HFFc6 (cell line): ENCODE measurements at places on chromosomes 2 and 18.

GRCh38 chr2:64779117-64779690, 125.5 kb upstream of the SERTAD2 start:
- DNase-seq = peak; percentile 96

- DNase-seq = no peak
Measured at GRCh38 chr18:59927246-59927825, 27.5 kb downstream of the PMAIP1 start.

DNA sequence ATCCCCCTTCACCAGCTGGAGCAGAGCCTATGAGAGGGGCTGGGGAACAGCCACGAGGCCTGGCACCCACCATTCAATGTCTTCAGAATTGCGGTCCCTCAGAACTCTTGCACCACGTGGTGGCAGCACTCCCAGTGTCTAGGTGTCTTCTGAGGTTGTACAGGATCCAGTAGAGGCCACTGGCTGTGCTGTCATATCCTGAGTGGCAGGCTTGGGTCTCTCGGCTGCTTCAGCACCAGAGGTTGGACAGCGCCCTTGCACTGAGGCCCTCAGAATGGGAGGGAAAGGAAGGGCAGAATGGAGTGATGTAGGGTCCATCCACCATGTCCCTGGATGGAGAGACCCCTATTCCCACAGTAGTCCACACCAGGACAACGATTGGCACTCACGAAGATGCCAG, 112.0 kb upstream of the TEKT4 start:
- no peak for DNase-seq

GRCh38 chr2:161044921-161045320, 115.3 kb upstream of the TANK start:
- DNase-seq = no peak

DNA sequence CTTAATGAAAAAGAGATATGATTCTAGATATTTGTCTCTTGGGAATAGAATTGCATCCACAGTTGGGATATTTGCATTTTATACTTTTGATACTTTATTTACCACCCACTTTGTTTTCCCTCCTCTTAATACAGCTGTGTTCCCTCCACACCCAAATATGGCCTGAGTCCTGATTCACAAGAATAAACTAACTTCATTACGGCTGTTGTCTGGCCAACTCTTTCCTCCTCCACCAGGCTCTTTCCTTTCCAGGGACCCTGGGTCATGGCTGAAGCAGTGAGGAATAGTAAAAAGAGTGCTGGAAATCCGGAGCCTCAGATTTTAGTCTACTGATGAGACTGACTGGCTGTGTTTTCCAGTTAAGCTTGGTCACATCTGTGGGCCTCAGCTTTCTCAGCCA, 48.4 kb upstream of the STAM2 start:
- DNase-seq = no peak

DNA sequence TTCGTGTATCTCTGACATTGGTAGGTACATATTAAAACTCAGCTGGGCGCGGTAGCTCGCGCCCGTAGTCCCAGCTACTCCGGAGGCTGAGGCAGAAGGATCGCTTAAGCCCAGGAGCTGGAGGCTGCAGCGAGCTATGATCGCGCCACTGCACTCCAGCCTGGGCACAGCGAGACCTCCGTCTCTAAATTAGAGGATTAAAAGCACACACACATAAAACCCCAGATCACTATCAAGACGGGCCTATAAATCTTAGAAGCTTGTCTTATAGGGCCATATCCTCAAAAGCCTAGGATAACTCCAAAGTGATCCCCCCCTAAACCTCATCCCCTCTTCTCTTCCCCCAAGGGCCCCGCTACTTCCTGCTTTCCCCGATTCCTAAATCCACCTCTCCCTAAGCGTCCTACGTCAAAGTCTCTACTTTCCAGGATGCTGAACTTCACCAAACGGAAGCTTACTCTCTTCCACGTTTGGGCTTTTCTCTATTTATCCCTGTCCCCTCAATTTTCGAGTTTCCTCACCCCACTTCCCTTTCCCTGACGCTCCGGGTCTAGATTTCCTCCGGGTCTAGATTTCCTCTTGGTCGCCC, 707 bp downstream of the KRCC1 start:
- no peak for DNase-seq

DNA sequence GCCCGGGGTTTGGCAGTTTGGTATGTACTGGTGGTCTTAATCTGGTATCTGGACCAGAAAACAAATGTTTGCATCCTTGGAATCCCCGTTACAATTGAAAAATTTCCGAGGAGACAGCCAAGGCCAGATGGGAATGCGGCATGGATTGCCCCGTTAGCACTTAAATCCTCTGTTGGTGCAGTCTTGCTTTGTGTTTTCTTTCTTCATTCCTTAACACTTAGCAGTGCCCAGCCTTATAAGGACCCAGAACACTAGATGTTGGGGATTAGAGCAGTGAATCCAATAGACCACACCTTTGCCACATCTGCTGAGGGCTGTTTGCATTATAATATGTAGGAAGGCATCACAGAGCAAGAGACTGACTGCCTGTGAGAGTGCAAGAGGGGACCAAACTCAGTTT, 12.8 kb upstream of the ZNF532 start:
- DNase-seq = no peak

DNA sequence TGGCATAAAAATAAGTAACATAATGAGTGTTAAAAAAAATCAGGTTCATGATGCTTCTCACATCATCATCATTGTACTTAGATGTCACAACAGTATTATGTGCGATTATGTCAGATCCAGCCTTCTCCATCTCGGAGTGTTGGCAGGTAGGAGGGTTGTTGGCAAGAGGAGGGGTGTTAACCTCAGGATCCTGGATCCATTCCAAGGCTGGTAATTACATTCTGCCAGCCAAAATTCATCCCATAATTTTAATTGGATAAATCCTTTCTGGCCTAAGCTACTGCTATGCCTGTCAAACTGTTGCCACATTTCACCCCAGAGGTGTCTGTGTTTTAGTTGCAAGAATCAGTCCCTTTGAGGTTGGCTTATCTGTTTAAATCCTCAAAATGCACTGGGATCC, 891 bp upstream of the FTCDNL1 start:
- DNase-seq = no peak

DNA sequence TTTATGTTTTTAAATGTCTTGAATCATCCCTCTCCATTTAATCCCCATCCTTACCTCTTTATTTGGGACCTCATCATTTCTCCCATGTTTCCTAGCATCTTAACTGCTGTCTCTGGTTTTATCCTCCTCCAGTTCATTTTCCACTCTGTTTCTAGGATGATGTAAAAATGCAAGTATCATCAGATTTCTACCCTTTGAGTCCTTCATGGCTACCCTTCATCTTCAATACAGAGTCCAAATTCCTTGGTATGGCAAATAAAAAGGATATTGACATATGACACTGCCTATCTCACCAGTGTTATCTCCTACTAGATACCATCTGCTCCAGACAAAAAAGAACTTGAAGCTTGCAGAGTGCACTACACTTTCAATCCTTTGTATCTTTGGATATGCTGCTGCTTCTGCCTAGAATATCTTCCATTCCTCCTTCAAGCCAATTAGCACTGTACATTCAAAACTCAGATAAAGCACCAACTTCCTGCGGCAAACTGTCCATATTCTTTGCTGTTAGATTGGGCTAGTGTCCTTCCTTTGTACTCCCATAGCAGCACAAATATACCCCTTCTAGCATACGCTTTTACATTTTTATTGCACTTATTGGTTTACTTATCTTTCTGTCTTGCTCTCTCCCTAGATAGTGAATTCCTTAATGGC, 24.6 kb upstream of the TLK1 start:
- no peak for DNase-seq

GRCh38 chr2:9532421-9532820, 23.2 kb downstream of the ADAM17 start:
- DNase-seq = no peak

DNA sequence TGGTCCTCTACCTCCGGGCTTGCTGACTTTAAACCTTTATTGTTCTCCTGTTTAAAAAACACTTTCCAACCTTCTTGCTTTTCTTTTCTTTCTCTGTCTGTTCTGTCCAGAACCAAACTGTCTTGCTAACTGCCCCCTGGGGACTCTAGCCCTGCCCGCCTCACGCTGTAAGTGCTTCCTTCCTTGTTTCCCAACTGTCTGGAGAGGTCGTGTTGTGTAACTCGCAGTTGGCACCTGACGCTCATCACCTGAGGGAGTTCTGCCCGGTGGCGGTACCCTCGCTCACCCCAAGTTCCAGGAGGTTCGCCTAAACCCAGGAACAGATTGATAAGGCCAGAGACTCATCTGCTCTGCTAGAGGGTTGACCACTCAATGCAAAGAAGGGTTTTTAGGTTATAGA, 123.4 kb downstream of the MTCL1 start:
- DNase-seq = no peak

DNA sequence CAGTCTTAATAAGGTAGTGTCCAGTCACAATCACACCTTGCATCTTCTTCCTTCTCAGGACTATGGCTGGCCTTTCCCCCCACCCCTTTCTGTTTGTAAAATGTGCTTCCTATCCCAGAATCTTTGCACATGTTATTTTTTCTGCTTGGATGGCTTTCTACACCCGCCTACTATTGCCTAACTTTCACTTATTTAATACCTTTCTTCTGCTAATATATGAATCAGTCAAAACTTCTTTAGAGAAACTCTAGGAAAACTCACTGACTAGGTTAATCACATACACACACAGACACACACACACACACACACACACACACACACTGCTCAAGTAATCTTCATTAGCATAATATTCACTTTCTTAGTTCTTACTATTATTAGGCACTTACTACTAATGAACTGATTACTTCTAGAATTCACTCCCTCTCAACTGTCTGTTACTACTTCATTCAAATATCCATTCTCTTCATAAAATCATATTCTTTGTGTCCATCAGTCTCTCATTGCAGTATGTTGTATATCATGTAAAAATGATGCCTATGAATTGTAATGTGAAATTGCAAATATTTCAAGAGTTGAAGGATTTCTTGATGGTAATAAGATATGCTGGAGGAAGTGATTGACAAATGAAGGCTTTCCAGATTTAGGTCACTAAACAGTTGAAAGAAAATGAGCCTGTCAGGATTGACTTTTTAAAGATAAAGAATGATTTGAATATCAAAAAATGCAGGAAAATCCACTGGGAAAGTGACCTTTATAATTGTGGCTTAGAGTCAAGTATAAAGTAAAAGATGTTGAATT, 51.2 kb downstream of the CLIP4 start:
- no peak for DNase-seq

DNA sequence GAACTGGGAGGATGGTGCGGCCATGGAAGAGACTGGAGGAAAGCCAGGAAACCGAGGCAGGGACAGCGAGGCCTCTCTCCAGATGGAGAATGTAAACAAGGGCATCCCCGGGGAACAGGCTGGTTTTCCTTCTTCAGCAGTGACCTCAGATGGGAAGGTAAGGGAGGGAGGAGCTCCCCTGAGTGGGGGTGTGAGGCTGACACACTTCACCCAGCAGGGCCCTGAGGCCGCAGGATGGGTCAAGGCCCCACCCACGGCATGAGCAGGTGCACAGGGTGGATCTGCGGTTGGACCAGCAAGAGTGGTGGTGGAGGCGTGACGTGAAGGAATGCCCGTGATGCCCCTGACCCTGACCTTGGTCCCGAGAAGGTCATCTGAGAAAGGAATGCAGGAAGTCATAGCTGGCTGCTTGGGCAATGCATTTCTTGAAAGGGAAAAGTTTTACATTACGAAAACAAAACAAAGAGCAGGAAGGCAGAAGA, 48.1 kb downstream of the ADCY3 start:
- no peak for DNase-seq

DNA sequence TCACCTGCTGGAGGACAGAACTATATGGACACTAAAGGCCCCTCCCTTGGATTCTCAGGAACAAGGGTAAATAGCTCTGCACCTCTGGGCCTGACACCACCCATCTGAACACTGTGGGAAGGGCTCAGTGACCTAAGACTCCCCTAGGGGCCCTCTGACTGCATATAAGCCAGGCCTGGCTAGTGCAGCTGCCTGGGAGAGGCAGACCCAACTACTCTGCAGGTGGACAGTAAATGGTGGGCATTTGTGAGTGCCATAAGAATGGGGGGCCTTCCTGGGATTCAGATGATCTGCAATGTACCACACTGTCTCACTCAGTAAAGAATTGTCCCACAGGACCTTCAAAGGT, 11.2 kb upstream of the WIPF1 start:
- no peak for DNase-seq

- peak; percentile 91 for DNase-seq
Measured at GRCh38 chr2:66495788-66496640, 61.1 kb downstream of the MEIS1 start.

GRCh38 chr2:168354499-168354898, 101.6 kb upstream of the CERS6 start:
- no peak for DNase-seq

DNA sequence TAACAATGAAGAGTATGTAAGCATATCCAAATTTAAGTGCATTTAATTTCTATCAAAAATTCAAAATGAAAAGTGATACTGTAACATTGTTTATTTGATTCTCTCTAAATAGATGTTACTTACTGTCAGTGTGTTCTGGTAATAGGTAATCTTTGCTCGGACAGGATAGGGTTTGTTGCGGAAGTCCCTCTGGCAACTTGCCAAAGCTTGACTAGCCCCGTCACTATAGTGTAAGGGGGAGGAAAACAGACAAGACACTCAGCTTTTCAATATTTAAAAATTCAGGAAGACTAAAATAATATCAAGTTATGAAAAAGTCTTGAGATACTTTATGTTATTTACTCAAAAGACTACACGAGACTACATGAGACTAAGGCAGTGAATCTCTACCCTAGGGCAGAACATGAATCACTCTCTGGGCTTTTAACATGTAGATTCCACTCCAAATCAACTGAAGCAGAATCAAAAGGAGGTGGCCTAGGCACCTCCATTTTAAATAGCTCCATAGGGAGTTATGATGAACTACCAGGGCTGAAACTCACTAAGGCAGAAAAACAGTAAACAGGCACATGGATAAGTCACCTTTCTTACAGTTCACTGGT, 5.9 kb downstream of the LMAN1 start:
- DNase-seq = no peak

GRCh38 chr2:42937171-42937875, 144.9 kb upstream of the HAAO start:
- DNase-seq = no peak

GRCh38 chr2:228181098-228182019, at the start of gene SPHKAP:
TSS of gene SPHKAP (minus strand) at chr2:228181687. CDS start at chr2:228181598, 89 bp downstream.
- no peak for DNase-seq

DNA sequence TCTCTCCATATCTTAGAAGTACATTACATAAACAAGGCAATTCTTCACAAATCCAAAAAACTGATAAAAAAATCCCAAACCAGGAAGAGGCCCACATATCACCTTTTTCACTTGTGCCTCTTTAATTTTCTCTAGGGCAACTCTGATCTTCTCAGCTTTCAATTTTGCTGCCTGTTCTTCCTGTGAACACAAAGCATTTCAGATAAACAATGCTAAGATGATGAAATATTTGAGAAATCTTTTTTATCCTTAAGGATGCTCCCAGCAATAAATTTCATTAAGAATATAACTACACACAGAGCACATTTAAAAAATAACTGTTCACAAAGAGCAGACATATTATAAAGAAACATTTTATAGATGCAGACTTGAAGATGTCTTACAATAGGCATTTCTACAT, 73.4 kb downstream of the RAPH1 start:
- no peak for DNase-seq

- no peak for DNase-seq
Measured at GRCh38 chr18:59861963-59862819, 37.6 kb upstream of the PMAIP1 start.
